Fibroblast of skin of right quadriceps (primary cell): ENCODE measurements at places on chromosomes 16 and 17.
A peak's percentile ranks its signal among the peaks of the same experiment; 100 is the strongest.

- no peak for DNase-seq
Measured at GRCh38 chr17:36934144-36934691, 3.1 kb upstream of the LHX1 start.

- peak; percentile 42 for DNase-seq
Measured at GRCh38 chr17:45852535-45853297, 8.0 kb downstream of the SPPL2C start.

GRCh38 chr17:79777894-79778503 lies at the start of gene CBX2:
Gene CBX2 (plus strand): TSS chr17:79778148. CDS start chr17:79778236, 88 bp downstream.
- peak; percentile 74 for DNase-seq

DNA sequence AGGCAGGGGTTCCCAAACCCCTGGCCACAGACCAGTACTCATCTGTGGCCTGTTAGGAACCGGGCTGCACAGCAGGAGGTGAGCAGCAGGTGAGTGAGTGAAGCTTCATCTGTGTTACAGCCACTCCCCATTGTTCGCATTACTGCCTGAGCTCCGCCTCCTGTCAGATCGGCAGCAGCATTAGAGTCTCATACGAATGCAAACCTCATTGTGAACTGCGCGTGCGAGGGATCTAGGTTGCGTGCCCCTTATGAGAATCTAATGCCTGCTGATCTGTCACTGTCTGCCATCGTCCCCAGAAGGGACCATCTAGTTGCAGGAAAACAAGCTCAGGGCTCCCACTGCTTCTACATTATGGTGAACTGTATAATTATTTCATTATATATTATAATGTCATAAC lies 25.1 kb upstream of the RMI2 start:
- no peak for DNase-seq

- DNase-seq = no peak
Measured at GRCh38 chr16:17696616-17697015, 225.9 kb upstream of the XYLT1 start.
